Activated T-helper 17 cell treated with anti-CD3 and anti-CD28 coated beads, Interleukin-2, amount 50 U/mL, for 72 hours (primary cell): ENCODE measurements at places on chromosomes 2 and 18. TPM values are rescaled to one million over a fixed set of nuclear protein-coding genes. Genes with fewer than 3 reads are reported as not detected.
A peak's percentile ranks its signal among the peaks of the same experiment; 100 is the strongest.

CROCC2 gene
- total RNA-seq, result not detected

LOXL3 gene
- total RNA-seq, result 4.4 TPM

AFF3 gene
- total RNA-seq, result 0.42 TPM

DNA sequence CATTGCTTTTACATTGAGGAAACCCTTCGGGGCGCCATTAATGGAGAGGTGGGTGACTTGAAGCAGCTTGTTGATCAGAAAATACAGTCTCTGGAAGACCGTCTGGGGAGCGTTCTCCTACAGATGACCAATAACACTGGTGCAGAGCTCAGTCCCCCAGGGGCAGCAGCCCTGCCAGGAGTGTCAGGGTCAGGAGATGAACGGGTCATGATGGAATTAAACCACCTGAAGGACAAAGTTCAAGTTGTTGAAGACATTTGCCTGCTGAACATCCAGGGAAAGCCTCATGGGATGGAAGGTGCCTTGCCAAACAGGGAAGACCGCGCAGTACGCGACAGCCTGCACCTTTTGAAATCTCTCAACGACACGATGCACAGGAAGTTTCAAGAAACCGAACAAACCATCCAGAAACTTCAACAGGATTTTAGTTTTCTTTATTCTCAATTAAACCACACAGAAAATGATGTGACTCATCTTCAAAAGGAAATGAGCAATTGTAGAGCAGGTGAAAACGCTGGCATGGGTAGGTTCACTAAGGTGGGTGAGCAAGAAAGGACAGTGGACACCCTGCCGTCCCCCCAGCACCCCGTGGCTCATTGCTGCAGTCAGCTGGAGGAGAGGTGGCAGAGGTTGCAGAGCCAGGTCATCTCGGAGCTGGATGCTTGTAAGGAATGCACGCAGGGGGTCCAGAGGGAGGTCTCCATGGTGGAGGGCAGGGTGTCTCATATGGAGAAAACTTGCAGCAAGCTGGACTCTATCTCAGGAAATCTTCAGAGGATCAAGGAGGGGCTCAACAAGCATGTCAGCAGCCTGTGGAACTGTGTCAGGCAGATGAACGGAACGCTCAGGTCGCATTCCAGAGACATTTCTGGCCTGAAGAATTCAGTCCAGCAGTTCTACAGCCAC, 45.0 kb downstream of the EMILIN2 start:
- peak; percentile 71 for ATAC-seq

DNA sequence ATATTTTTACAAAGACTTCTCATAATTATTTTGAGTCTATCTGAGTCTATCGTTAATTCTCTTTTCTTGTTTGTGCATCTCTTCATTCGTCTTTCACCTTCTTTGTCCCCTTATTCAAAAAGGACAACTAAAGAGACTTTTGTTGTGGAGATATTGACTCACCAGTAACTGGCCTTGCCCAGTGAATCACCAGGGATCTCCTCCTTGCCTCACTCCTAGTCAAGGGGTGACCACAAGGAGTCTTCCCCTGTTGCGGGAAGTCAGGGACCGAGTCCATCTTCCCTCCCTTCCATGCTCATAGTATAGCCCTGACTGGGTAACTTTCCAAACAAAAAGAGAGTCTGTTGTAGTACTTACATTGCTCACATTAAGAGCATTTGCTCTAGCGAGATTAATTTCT, 158.9 kb downstream of the NEB start:
- ATAC-seq, result no peak

DNA sequence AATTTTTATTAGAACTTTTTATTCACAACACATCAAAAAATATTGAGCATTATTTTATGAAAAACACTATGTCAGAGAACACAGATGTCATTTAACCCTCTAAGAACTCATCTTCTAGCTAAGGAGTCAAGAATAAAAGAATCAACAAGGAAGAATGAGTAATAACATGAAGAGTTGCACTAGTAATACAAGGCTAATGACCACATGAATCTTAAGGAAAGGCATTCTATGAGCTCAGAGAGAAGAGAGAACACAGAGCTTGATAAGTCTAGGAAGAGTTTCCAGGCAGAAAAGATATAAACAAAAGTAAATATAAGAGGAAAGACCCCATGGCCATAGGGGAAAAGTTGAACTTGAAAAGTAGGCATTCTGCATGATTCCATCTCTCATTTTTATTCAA, 166.5 kb downstream of the MAIP1 start:
- no peak for ATAC-seq

DNA sequence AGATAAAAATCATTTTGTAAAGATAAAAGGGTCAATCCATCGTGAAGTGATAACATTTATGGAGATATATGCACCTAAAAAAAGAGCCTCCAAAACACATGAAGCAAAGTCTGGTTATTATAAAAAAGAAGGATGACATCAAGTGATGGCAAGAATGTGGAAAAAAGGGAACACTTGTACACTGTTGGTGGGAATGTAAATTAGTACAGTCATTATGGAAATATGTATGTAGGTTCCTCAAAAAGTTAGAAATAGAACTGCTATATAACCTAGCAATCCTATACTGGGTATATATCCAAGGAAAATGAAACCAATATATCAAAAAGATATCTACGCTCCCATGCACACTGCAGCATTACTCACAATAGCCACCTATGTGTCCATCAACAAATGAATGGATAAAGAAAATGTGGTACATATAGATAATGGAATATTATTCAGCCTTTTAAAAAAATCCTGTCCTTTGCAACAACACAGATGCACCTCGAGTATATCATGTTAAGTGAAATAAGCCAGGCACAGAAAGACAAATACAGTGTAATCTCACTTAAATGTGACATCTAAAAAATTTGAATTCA, 28.9 kb downstream of the ABCB11 start:
- ATAC-seq, result no peak
